ENCODE measurements at places on chromosomes 2 and 18.

- DNase-seq, result no peak
Observed at GRCh38 chr2:126788113-126788512, 110.6 kb upstream of the TEX51 start.

DNA sequence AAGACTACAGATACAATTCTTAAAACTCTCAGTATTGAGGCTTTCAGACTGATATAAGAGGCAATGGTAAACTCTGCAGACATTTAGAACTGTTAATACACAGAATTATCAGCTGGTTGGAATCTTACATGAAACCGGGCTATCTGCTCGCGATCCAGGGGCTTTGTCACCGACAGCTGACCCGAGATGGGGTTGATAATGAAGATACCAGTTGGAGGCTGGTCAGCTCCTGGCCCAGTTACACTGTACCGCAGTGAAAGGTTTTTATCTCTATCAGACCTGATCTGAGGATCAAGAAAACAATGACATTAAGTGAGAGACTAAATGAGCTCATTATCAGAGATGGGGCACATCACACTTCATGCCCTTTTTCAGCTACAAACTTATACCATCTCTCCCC is 167.3 kb downstream of the CDH2 start:
- no peak for DNase-seq

GRCh38 chr2:119241205-119241532 is 17.5 kb downstream of the STEAP3 start:
- no peak for DNase-seq

GRCh38 chr2:54671875-54672589 is 51.4 kb upstream of the EML6 start:
- no peak for DNase-seq

GRCh38 chr2:74702001-74702715 is 48.1 kb downstream of the SEMA4F start:
- DNase-seq, result no peak

- DNase-seq, result no peak
Observed at GRCh38 chr2:124559236-124559635, 534.1 kb downstream of the CNTNAP5 start.

DNA sequence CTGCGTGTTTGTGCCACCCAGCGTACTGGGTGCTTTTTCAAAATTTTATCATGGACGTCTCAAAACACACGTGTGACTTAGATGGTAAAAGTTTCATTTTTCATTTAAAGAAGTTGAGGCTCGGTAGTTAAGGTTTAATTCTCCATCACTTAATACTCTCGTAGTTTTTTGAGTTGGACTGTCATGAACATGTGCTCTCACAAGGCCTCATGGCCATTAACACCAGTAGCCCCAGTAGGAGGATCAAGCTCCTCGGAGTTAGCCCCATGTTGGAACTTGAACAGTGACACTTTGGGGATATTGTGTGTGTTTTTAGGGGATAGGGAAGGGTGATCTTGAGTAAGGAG is 15.3 kb downstream of the NMUR1 start:
- no peak for DNase-seq

GRCh38 chr2:226771067-226771466 is 28.6 kb downstream of the IRS1 start:
- no peak for DNase-seq

DNA sequence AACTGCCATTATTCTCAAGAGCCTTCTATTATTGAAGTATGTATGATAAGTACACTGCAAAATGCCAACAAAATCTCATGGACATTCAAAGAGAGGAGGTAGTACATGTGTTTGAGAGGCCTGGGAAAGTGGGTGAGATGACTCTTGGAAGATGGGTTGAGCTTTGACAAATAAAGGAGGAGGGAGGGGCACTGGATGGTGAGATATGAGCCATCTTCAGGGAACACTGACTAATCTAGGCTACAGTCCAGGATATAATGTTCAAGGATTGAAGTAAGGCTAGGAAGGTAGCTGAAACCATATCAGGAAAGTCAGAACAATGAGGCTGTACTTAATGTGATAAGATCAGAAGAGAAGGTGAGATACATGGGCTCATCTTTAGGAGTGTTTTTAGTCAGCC is 559.7 kb downstream of the ZEB2 start:
- no peak for DNase-seq

GRCh38 chr18:71846716-71847115 is 697.4 kb downstream of the CBLN2 start:
- DNase-seq, result no peak

- peak; percentile 56 for DNase-seq
Observed at GRCh38 chr2:190069936-190070696, 7.6 kb upstream of the MSTN start.

- DNase-seq, result peak; percentile 62
Observed at GRCh38 chr2:187580462-187581124, 26.4 kb upstream of the TFPI start.

GRCh38 chr2:240510513-240511210 is 47.1 kb downstream of the ANKMY1 start:
- peak; percentile 2 for DNase-seq

DNA sequence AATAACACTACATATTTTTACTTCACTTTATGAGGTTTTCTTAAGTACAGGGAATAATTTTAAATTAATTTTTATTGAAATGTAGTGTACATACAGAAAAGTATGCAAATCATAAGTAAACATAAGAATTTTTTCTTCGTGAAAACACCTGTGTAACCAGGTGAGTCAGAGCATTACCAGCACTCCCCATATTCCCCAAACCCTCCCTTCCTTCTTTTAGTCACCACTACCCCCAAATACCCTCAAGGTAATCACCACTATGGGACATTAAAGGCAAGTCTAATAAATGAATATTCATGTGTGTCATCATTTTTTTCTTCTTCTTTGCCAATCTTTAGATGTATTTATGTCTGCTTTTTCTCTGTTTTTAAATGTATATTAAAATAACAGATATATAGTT is 139.9 kb upstream of the LTBP1 start:
- no peak for DNase-seq

GRCh38 chr2:230927711-230928341 is 2.8 kb upstream of the GPR55 start:
- no peak for DNase-seq
